Fibroblast of lung (primary cell): ENCODE measurements at places on chromosomes 13 and 19. TPM values are rescaled to one million over a fixed set of nuclear protein-coding genes. Genes with fewer than 3 reads are reported as not detected.

DNA sequence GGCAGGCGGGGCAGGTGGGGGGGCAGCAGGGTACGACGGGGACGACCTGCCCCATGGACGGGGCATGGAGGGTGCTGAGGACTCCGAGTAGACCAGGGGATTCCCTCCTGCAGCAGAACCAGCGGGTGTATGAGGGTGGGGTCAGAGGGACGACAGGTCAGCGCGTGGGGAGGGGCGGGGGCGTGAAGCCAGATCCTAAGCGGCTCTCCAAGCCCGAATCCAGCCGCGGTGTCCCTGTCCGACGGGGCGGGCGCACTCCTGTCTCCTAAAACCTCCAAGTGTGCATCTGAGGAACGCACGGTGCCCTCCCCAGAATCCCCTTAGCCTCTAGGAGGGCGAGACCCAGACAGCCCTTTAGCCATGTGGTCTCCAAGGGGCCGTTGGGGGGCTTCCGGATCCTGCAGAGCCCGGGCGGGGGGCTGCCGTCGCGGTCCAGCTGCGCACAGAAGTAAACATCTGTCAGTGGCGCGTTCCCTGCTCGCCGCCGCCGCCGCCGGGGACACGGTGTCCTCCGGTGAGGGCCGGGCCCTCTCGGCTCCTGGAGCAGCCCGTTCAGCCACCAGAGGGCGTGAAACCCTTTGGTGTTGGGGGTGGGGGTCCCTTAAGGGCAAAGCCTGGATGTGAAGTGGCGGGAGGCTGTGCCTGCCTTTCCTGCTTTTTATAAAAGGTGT lies 730 bp downstream of the NRTN start:
- peak; percentile 23 for DNase-seq
- H3K27me3 ChIP-seq: peaks cover 12% of the 10 kb centered on the region
- no peak overlapping the region for H3K4me3 ChIP-seq

The CCL25 gene
- total RNA-seq: not detected in 2 replicates

- H3K4me1 ChIP-seq: no peaks in the 10 kb centered on the region
- no peak overlapping the region for H3K4me3 ChIP-seq
- no peaks in the 10 kb centered on the region for H3K27me3 ChIP-seq
- no peak for DNase-seq
- H3K36me3 ChIP-seq: no peaks in the 10 kb centered on the region
- H3K27ac ChIP-seq: no peak overlapping the region
Measured at GRCh38 chr19:54388802-54389139, 24.0 kb upstream of the LAIR1 start.

The TEX29 gene
- total RNA-seq: 0.51 and 1.7 TPM in 2 replicates

GRCh38 chr19:51766461-51766860 lies 5.5 kb downstream of the FPR2 start:
- H3K27ac ChIP-seq: no peak overlapping the region
- DNase-seq: no peak
- no peaks in the 10 kb centered on the region for H3K4me1 ChIP-seq
- H3K36me3 ChIP-seq: no peaks in the 10 kb centered on the region
- no peak overlapping the region for H3K4me3 ChIP-seq

- no peaks in the 10 kb centered on the region for H3K36me3 ChIP-seq
- no peak overlapping the region for H3K4me3 ChIP-seq
- H3K4me1 ChIP-seq: no peaks in the 10 kb centered on the region
Measured at GRCh38 chr13:65057986-65058385, 2172.2 kb downstream of the PCDH9 start.

GRCh38 chr19:49616945-49617344 lies 23.0 kb downstream of the RRAS start:
- DNase-seq: no peak
- H3K4me1 ChIP-seq: peaks cover 15% of the 10 kb centered on the region
- no peaks in the 10 kb centered on the region for H3K27me3 ChIP-seq
- H3K27ac ChIP-seq: no peak overlapping the region

The APOE gene
- 35.0 and 339 TPM in 2 replicates for total RNA-seq

The PNKP gene
- 21.1 and 32.9 TPM in 2 replicates for total RNA-seq

GRCh38 chr19:31613683-31614219 lies 264.5 kb upstream of the TSHZ3 start:
- DNase-seq: no peak
- no peaks in the 10 kb centered on the region for H3K36me3 ChIP-seq
- no peak overlapping the region for H3K4me3 ChIP-seq
- H3K27me3 ChIP-seq: no peaks in the 10 kb centered on the region
- H3K4me1 ChIP-seq: no peaks in the 10 kb centered on the region

The TTYH1 gene
- not detected in 2 replicates for total RNA-seq

The SOHLH2 gene
- total RNA-seq: 0.77 and 1.8 TPM in 2 replicates

The LGALS7B gene
- not detected in 2 replicates for total RNA-seq

- no peaks in the 10 kb centered on the region for H3K36me3 ChIP-seq
- no peak overlapping the region for H3K27ac ChIP-seq
- H3K4me1 ChIP-seq: no peaks in the 10 kb centered on the region
- DNase-seq: no peak
- H3K4me3 ChIP-seq: no peak overlapping the region
Measured at GRCh38 chr19:37914908-37915307, 7.9 kb downstream of the SIPA1L3 start.

DNA sequence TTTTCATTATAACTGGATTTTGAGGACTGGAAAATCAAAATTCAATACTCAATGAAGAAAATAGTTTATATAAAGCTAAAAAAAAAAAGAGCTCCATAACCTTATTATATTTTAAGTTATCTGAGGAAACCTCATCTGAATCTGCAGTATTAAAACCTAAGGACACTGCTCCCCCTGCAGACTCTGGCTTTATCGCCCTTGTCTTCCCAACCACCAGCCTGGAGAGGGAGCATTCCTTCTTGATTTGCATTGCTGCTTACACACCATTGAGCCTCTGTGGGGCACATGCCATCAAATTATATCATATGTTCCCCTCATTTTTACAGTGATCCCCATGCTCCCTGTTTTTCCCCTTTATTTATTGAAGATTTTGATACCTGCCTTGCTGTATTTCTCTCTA lies 871.4 kb upstream of the GPC6 start:
- H3K36me3 ChIP-seq: no peaks in the 10 kb centered on the region
- no peak overlapping the region for H3K27ac ChIP-seq
- DNase-seq: peak; percentile 76
- H3K27me3 ChIP-seq: no peaks in the 10 kb centered on the region

- DNase-seq: peak; percentile 7
- H3K4me3 ChIP-seq: no peak overlapping the region
- H3K4me1 ChIP-seq: no peaks in the 10 kb centered on the region
- no peaks in the 10 kb centered on the region for H3K36me3 ChIP-seq
Measured at GRCh38 chr13:109629737-109630136, 156.6 kb downstream of the IRS2 start.

GRCh38 chr19:21585281-21585890 lies 80.0 kb downstream of the ZNF429 start:
- no peaks in the 10 kb centered on the region for H3K36me3 ChIP-seq

The COMP gene
- total RNA-seq: 0.17 and 0.26 TPM in 2 replicates

The SMIM44 gene
- total RNA-seq: not detected in 2 replicates

GRCh38 chr19:49125025-49125731 lies 5.8 kb downstream of the PPFIA3 start:
- peaks cover 9% of the 10 kb centered on the region for H3K27me3 ChIP-seq
- DNase-seq: no peak
- H3K36me3 ChIP-seq: no peaks in the 10 kb centered on the region
- H3K4me3 ChIP-seq: no peak overlapping the region
- H3K27ac ChIP-seq: no peak overlapping the region
- no peaks in the 10 kb centered on the region for H3K4me1 ChIP-seq

DNA sequence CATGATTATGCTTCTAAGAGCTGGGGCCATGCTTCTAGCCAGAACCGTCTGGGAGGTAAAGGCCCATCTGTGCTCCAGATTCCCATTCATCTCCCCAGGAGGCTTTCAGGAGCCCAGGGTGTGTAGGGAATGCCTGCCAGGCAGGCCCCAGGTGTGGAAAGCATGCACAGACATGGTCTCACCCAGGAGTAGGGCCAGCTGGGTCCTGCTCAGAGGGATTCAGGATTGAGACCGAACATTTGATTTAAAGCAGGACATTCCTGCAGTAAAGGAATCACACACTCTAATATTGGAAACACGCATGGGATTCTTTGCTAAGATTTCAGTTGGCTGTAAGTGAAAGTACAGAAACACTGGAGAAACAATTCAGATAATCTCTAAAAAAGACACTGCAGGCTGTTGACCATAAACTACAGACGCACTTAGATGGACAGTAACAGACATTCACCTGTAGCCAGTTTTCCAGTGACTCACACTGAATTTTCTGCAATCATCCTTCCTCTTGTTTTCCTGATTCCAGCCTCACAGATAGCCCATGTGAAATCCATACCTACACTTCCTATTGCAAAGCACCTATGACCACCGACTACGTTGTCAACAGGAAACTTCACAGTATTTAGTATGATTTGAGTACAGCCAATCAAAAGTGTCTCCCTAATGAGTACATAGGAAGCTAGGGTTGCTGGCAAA lies 257.8 kb downstream of the TBC1D4 start:
- H3K36me3 ChIP-seq: no peaks in the 10 kb centered on the region
- no peak overlapping the region for H3K4me3 ChIP-seq
- DNase-seq: no peak
- peaks cover 2% of the 10 kb centered on the region for H3K4me1 ChIP-seq
- no peaks in the 10 kb centered on the region for H3K27me3 ChIP-seq
- H3K27ac ChIP-seq: no peak overlapping the region

DNA sequence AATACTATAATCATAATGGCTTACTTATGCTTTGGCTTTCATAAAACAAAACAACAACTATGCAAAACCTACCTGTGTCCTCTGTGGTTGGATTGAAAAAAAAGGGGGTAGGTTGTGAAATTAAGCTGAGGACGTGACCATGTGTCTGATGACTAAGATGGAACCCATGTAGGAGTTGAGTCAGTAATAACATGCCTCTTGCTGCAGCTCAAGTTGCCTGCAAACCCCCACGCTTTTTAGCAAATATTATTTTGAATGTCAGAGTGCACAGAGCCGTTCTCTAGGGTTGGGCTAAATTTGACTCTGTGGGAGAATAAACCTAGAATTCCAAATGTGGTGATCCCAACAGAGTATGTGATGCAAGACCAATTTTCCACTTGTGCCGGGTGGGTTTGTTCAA lies 209.3 kb downstream of the KCNRG start:
- H3K4me1 ChIP-seq: peaks cover 8% of the 10 kb centered on the region
- H3K27ac ChIP-seq: no peak overlapping the region
- peaks cover 3% of the 10 kb centered on the region for H3K27me3 ChIP-seq

GRCh38 chr19:30090476-30090875 lies 148.4 kb downstream of the URI1 start:
- no peaks in the 10 kb centered on the region for H3K4me1 ChIP-seq
- H3K4me3 ChIP-seq: no peak overlapping the region
- no peak overlapping the region for H3K27ac ChIP-seq
- no peaks in the 10 kb centered on the region for H3K27me3 ChIP-seq
- no peaks in the 10 kb centered on the region for H3K36me3 ChIP-seq
- no peak for DNase-seq

The EPSTI1 gene
- total RNA-seq: 5.6 and 8.2 TPM in 2 replicates

DNA sequence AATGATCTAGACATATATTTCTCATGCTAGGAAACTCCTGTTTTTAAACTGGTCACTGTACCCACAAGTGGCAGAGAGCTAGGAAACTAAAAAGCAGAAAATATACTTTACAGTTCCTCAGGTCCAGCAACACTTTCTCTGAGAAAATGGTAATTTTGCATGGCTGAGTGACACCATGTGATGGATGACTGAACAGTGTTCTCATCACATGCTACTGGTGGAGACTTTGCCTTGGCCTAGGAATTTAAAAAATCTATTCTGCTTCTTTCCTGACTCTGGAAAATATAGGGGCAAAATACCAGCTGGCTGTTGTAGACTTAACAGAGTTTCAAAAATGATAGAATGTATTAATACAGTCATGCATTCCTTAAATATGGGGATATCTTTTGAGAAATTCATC lies 50.0 kb downstream of the LATS2 start:
- H3K36me3 ChIP-seq: peaks cover 2% of the 10 kb centered on the region

The FFAR3 gene
- total RNA-seq: not detected in 2 replicates

GRCh38 chr19:54329476-54330165 lies 9.3 kb downstream of the LILRA4 start:
- no peak overlapping the region for H3K27ac ChIP-seq

- DNase-seq: no peak
- H3K4me3 ChIP-seq: no peak overlapping the region
- H3K27me3 ChIP-seq: no peaks in the 10 kb centered on the region
Measured at GRCh38 chr19:28482221-28482620, 730.7 kb downstream of the UQCRFS1 start.
